ENCODE measurements at places on chromosomes 2 and 18.

- H3K4me1 ChIP-seq = peaks cover 6% of the 10 kb centered on the region
- H3K27me3 ChIP-seq = no peaks in the 10 kb centered on the region
- no peaks in the 10 kb centered on the region for H3K36me3 ChIP-seq
- H3K27ac ChIP-seq = no peak overlapping the region
- no peak overlapping the region for H3K4me3 ChIP-seq
Observed at GRCh38 chr18:9737472-9738121, 29.5 kb downstream of the RAB31 start.

GRCh38 chr2:198371921-198372543 is 567.6 kb downstream of the PLCL1 start:
- no peaks in the 10 kb centered on the region for H3K27me3 ChIP-seq
- H3K4me3 ChIP-seq = no peak overlapping the region
- H3K4me1 ChIP-seq = no peaks in the 10 kb centered on the region
- H3K36me3 ChIP-seq = no peaks in the 10 kb centered on the region
- H3K27ac ChIP-seq = no peak overlapping the region

GRCh38 chr18:56487801-56488200 is 150.6 kb downstream of the TXNL1 start:
- peaks cover 2% of the 10 kb centered on the region for H3K4me1 ChIP-seq
- H3K27me3 ChIP-seq = no peaks in the 10 kb centered on the region
- no peak overlapping the region for H3K4me3 ChIP-seq
- no peak overlapping the region for H3K27ac ChIP-seq

DNA sequence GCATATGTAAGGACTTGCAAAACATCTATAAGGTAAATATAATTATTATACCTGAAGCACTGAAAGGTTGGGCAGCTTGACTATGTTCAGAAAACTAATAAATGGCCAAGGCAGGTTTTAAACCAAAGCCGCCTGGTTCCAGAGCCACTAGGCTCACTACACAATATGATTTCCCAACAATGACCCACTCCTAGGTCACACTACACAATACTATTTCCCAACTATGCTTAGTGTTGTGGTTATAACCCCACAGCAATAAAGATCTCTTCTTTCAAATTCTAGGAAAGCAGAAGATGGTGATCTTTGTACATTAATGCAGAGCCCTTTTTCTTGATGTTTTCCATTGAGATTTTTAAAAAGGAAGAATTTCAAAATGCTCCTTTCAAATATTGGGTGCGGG is 180.4 kb downstream of the CYRIA start:
- H3K27ac ChIP-seq = no peak overlapping the region
- no peaks in the 10 kb centered on the region for H3K27me3 ChIP-seq
- no peaks in the 10 kb centered on the region for H3K36me3 ChIP-seq
- DNase-seq = no peak
- no peak overlapping the region for H3K4me3 ChIP-seq

DNA sequence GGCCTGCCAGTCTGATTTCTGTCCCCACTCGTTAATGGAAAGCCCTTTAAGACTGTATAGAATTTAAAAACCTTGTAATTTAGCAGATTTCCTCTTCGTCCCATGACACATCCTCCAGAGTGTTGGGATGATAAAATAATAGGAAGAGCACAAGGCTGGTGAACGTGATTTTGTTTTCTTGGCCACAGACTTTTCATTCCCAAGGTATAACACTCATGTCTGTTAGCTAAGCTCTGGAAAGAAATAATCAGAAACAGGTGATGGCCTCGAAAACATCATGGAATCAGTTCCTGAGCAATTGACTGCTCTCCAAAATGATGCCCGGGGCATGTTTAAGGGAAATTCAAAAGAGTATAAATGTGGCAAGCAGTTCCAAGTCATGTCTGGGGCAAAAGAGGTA is 337.8 kb upstream of the TCF4 start:
- H3K36me3 ChIP-seq = peaks cover 10% of the 10 kb centered on the region
- no peaks in the 10 kb centered on the region for H3K4me1 ChIP-seq
- H3K27ac ChIP-seq = no peak overlapping the region
- H3K4me3 ChIP-seq = no peak overlapping the region
- no peaks in the 10 kb centered on the region for H3K27me3 ChIP-seq

- no peak overlapping the region for H3K4me3 ChIP-seq
- H3K4me1 ChIP-seq = peaks cover 2% of the 10 kb centered on the region
- peaks cover 5% of the 10 kb centered on the region for H3K36me3 ChIP-seq
- H3K27me3 ChIP-seq = no peaks in the 10 kb centered on the region
Observed at GRCh38 chr2:43233218-43234212, 7.1 kb upstream of the ZFP36L2 start.

DNA sequence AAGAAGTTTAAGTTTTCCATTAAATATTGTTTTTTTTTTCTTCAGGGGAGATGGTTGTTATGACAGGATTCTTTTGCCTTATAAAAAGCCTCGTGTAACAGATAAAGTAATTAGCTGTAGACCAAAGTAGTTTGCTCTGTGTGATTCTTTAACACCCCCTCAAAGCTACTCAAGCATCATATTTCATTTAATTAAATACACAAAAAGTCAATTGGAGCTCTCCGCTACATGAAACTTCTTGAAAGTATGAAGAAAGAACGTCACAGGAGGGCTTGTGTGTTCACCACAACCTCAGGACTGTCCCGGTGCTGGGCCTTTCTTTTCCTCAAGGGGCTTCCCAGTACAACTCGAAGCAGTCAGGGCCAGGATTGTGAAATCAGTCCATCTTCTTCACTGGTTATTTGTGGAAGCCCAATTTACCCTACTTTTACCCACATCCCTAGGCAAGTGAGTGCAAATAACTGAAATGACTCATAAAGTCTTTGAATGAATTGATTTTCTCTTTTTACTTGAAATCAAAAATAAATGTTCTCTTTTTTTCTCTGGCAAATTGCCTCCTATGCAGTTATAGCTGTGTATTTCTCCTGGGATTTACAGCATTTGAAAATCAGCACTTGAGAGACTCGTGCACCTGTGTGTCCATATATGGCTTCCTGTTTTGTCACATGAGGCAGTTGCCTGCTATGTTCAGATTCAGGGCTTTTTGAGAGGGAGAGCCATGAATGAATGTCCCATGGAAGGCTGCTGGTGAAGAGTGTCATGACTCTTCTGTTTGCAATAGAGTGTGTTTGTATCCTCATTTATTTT is 48.6 kb downstream of the LINC00305 start:
- H3K4me3 ChIP-seq = no peak overlapping the region
- H3K36me3 ChIP-seq = 0 out of 3 replicates have a peak, but pooled peaks cover 1% of the 10 kb centered on the region
- no peaks in the 10 kb centered on the region for H3K4me1 ChIP-seq

DNA sequence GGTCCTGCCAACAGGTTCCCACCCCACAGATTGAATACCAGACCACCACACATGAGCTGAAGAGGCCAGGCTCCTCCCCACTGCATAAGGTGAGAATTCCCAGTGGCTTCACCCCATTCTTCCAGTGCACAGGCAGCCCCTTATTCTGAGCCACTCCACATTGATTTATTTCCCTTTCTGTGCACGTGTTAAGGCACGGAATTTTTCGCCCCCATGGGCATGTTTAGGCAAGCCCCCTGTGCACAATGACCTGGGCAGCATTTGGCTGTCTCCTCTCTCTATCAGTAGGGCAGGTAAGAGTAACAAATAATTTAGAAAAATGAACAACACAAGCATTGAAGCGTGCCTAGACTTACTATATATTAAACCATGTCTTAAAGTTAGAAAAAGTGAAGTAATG is 15.2 kb upstream of the CHAC2 start:
- H3K36me3 ChIP-seq = peaks cover 37% of the 10 kb centered on the region
- no peak overlapping the region for H3K27ac ChIP-seq
- DNase-seq = no peak

DNA sequence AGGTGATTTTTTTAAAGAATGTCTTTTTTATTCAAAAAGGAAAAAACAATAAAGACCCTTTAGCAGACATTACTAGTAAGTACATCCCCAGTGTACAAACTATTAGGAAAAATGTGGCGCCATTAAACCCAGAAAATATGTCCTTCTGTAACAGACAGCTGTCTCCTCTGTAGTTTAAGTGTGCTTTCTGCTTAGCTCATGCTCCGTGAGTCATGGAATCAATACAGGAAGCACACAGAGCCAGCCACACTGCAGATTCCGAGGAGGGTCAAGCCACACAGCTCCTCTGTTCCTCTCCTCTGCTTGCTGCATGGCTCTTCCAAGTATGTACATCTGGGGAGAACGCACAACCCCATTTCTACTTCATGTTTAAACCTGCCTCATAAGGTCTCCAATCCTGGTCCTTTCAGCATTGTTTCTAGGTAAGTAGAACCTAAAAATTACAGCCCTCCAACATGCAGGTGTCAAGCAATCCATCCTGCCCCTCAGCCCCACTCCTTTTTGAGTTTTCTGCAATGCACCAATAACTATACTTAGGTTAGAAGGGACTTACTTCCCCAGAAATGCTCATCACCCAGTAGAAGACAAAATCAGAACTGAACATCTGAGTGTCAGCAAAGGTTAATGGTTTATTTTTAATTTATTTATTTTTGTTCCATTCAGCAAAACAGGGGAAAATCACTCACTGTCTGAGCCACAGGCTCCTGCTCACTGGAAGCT is 37.5 kb downstream of the ACVR1 start:
- peak overlapping the region; percentile 7 for H3K4me3 ChIP-seq
- no peak for DNase-seq
- H3K4me1 ChIP-seq = peaks cover 34% of the 10 kb centered on the region
- H3K27ac ChIP-seq = peak overlapping the region; percentile 44

DNA sequence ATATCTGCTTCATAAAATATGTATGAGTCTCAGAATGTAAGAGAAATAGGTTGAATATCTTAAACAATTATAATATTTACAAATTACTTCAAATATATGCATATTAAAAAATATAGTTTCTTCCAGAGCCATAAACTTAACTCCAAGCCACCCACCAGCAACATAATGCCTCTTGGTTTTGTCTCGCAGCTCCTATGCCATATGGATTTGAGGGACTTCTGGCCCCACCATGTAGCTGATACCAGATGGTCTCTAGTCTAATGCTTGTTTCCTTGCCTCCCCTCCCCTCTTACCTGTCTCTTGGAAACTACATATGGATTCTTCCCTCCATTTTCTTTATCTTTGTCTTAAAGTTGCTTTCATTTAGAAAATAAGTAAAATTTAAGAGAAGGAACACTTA is 114.3 kb downstream of the GCA start:
- H3K4me1 ChIP-seq = no peaks in the 10 kb centered on the region
- no peak for DNase-seq
- H3K27ac ChIP-seq = no peak overlapping the region
- no peak overlapping the region for H3K4me3 ChIP-seq
- no peaks in the 10 kb centered on the region for H3K36me3 ChIP-seq

DNA sequence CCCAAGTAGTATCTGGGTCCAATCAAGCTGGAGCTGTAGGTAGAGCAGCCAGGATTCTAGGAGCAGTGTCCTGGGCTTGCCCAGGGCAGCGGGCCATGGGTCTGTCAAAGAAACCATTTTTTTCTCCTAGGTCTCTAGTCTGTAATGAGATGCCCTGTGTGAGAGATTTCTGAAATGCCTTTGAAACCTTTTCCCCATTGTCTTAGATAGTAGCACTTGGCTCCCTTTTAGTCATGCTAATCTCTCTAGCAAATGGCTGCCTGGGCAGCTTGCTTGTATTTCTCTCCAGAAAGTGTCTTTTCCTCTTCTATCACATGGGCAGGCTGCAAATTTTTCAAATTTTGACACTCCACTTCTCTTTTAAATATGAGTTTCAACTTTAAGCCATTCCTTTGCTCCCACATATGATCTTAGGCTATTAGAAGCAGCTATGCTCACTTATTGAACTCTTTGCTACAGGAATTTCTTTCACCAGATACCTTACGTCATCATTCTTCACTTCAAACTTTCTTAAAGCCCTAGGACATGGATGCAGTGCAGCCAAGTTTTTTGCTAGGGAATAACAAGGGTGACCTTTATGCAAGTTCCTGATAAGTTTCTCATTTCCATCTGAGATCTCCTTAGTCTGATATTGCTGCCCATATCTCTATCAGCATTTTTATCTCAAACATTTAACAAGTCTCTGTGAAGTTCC is 890.2 kb upstream of the VRK2 start:
- no peaks in the 10 kb centered on the region for H3K27me3 ChIP-seq
- H3K36me3 ChIP-seq = no peaks in the 10 kb centered on the region
- no peak overlapping the region for H3K27ac ChIP-seq

- peaks cover 1% of the 10 kb centered on the region for H3K36me3 ChIP-seq
- no peak overlapping the region for H3K27ac ChIP-seq
- no peaks in the 10 kb centered on the region for H3K27me3 ChIP-seq
- peak; percentile 18 for DNase-seq
- no peaks in the 10 kb centered on the region for H3K4me1 ChIP-seq
- no peak overlapping the region for H3K4me3 ChIP-seq
Observed at GRCh38 chr2:8567469-8568260, 114.2 kb upstream of the ID2 start.

DNA sequence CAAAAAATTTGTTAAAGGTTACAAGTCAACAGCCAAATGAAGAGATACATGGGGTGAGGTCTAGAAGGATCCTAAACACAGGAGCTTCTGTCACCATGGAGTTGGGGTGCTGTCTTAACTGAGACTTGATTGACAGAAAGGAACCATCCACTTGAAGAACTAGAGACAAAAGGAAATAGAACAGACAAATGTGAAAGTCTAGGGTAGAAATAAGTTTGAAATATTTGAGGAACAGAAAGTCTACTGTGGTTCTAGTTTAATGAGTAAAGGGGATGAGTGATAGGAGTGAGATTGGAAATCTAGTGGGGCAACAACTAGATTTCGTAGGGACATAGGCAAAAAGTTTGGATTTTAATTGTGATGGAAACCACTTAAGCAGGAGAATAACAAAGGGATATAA is 18.7 kb downstream of the RBBP8 start:
- peaks cover 31% of the 10 kb centered on the region for H3K36me3 ChIP-seq
- H3K27ac ChIP-seq = no peak overlapping the region
- no peak overlapping the region for H3K4me3 ChIP-seq
- no peaks in the 10 kb centered on the region for H3K4me1 ChIP-seq
- no peak for DNase-seq

DNA sequence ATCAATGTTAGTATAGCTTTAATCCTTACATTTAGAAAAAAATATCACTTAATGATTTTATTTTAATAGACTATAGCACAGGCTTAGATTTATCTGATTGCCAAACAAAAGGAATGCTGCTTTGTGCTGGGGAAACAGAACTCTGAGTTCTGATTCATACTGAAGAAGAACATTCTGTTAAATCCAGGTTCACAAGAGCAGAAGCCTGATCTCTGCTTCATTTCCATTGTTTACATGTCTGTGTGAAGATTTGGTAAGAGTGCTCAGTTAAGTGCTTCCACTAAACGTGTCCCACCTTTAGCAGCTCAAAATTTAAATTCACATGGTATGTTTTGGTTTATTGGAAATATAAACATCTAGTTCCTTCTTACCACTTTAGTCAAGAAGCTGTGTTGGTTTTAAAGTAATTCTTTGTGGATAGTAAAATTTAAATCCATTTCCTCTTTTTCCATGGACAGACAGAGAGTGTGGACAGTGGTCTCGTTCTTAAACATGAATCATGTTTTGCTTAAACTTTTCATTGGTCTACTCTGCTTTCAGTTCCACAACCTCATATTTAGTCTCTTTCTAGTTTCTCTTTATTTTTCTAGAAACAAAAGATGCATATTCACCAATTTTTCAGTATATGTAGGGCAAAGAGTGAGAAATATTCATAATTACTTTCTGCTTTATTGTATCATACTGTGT is 59.1 kb downstream of the NYAP2 start:
- H3K27ac ChIP-seq = no peak overlapping the region
- H3K4me3 ChIP-seq = no peak overlapping the region
- no peaks in the 10 kb centered on the region for H3K27me3 ChIP-seq
- H3K36me3 ChIP-seq = peaks cover 4% of the 10 kb centered on the region
- H3K4me1 ChIP-seq = 0 out of 2 replicates have a peak, but pooled peaks cover 4% of the 10 kb centered on the region

Data from H9 (cell line).